Muscle of leg (tissue), 16 donors: ENCODE measurements at places on chromosomes 3 and 15. TPM values are rescaled to one million over a fixed set of nuclear protein-coding genes. Genes with fewer than 3 reads are reported as not detected.

The ISLR2 gene
- polyA plus RNA-seq: 4.0 TPM

The MYL3 gene
- 262 TPM for polyA plus RNA-seq

The SLC12A8 gene
- 1.1 TPM for polyA plus RNA-seq

The CNTN3 gene
- 7.5 TPM for polyA plus RNA-seq

The MBD4 gene
- 23.3 TPM for polyA plus RNA-seq

The ZDHHC23 gene
- 0.68 TPM for polyA plus RNA-seq

The MASP1 gene
- polyA plus RNA-seq: 3.2 TPM

The GOLGA8G gene
- polyA plus RNA-seq: 0.04 TPM

The RPL22L1 gene
- polyA plus RNA-seq: 57.5 TPM

The GNL3 gene
- 87.4 TPM for polyA plus RNA-seq

The CASR gene
- 0.28 TPM for polyA plus RNA-seq

The RHOV gene
- polyA plus RNA-seq: 0.06 TPM

The GHRL gene
- polyA plus RNA-seq: 2.6 TPM

The AMT gene
- polyA plus RNA-seq: 15.2 TPM

The ABTB1 gene
- polyA plus RNA-seq: 15.6 TPM

The LRRK1 gene
- polyA plus RNA-seq: 4.1 TPM

The C3orf20 gene
- 0.23 TPM for polyA plus RNA-seq
